Stimulated activated CD4-positive, alpha-beta T cell treated with anti-CD3 and anti-CD28 coated beads, TNF-alpha, amount 100 ng/mL, for 48 hours (primary cell): ENCODE measurements at places on chromosomes 16 and 17.

DNA sequence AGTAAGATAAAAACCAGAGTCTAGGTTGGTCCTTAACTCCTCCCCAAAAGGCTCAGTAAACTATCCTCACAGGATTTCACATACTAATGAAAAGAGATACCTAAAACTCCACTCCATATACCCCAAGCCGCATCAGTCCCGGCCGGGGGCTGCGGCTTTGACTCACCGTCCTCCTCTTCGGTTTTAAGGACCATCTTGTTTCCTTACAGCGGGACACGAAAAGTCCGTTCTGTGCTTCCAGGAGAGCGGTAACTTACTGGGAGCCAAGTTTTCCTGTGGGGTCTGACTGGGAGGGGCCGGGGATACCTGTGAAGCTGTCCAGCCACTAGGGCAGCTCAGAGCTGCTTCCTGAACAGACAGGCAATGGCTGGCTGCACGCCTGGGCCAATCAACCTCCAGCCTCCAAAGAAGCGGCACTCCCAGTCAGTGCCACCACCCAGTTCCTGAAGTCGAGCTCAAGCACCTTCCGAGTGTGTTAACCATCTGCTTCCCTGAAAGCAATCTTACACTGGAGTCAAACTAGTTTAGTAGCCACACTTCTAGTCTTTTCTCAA is 45.5 kb downstream of the CYTH1 start:
- DNase-seq = no peak

DNA sequence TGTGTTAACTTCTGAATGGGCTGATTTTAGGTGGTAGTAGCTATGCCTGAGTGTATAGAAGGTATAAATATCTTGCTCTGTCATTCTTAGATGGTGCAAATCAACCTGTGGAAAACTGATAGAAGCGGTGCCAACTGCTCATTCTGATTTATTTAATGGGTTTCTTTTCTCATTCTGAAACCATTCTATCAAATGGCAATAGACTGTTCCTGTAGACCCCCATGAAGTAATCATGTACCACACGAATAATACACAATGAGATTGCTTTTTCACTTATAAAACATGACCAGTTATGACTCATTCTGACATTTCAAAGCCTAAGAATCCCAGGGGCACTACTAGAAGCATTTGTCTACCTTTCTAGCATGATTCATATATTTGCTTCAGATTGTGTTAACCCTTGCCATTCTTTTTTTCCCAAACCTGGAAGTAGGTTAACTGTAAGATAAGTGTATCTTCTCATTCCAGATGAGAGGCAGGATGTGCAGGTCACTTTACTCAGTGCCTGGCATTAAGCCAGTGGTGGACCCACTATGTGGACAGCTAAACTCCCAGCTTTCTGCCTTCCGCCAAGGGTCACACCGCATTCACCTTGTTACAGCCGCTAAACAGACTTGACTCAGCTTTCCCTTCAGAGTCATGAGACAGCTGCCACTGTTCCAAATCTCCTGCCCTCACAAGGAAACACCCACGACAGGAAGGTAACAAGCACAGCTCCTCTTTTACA is 16.4 kb upstream of the SLC16A11 start:
- peak; percentile 48 for DNase-seq

DNA sequence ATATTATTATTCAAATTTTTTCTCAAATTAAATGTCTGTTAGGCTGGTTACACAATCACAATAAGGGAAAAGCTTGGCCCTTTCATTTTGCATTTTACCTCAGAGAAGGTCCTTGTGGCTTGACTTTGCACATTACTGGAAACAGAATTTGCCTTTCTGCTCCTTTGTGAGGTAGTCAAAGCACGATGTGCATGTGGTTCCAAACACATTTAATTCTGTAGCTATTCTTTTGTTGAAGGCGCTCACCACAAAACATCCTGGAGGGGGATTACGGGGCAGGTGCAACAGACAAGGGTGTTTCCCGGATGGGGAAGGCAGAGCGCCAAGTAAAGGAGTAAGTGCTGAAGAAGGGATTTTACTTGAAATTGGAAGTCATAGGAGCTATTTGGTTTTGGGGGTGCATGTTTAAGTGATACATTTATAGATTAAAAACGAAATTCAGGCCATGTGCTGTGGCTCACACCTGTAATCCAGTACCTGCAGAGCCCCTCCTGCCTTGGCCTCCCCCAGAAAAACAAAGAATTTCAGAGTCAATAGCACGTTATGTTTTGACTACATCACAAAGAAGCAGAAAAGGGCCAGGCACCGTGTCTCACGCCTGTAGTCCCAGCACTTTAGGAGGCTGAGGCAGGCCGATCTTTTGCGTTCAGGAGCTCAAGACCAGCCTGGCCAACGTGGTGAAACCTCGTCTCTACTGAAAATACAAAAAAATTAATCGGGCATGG is 31.2 kb upstream of the TENT4B start:
- peak; percentile 12 for DNase-seq

GRCh38 chr16:154217-155030 is 2.0 kb downstream of the HBZ start:
- no peak for DNase-seq

- DNase-seq = peak; percentile 77
Measured at GRCh38 chr17:44218344-44219107, 949 bp downstream of the UBTF start.

DNA sequence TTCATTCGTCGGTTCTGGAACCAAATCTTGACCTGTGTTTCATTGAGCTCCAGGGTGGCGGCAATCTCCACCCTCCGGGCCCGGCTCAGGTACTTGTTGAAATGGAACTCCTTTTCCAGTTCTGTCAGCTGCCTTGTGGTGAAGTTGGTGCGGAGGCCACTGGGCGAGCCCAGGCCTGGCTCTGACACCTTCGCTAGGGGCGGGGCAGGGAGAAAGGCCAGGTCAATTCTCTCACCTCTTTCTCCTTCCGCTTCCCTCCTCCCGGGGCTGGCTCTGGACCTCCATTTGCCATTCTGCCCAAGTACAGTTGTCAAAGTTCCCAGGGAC is 1.2 kb downstream of the HOXB1 start:
- no peak for DNase-seq

DNA sequence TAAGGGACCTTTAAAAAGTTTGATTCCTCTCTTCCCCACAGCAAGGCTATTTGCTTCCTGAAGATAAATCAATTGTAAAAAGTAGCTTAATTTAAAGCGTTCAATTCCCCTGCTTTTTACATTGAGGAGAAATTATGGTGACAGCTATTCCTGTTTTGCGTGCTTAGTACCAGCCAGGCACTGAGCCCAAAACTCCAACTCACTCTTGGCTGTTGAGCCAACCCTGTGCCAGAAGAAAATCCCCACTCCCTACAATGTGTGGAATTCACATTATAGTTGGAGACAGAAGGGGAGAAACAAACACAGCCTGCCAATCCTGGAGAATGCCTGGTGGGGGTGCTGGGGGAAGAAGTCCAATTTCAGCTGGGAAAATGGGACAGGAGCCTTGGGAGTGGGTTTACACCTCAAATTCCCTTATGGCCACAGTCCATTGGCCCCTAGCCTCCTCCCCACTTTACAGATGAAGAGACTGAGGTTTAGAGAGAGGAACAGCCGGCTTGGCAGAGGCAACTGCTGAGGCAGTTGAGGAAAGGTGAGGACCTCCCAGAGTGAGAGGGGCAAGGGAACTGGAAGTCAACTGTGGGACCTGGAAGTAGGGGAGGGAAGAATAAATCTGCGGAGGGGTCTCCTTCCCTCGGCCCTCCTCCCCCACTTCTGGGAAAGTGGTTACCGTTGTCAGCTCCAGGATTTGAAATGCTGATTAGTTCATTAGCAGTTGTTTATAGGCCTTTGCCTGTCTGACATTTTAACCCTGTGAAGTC is 26.1 kb downstream of the CDH1 start:
- DNase-seq = no peak

DNA sequence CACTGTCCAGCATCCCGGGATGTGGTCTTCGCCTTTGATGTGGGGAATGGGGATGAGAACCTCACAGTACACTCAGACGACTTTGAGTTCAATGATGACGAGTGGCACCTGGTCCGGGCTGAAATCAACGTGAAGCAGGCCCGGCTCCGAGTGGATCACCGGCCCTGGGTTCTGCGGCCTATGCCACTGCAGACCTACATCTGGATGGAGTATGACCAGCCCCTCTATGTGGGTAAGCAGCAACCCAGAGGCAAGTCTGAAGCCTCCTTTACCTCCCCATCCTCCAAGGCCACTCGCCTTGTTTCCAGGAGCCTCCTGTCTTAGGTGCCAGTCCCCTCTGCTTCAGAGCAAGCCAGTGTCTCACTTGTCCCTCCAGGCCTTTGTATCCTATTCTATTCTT is 10.2 kb downstream of the CNTNAP1 start:
- DNase-seq = no peak

GRCh38 chr16:89261691-89262563 is 44.4 kb downstream of the ZNF778 start:
- no peak for DNase-seq

GRCh38 chr17:15967706-15968399 is 22.9 kb downstream of the ADORA2B start:
- DNase-seq = no peak

- DNase-seq = no peak
Measured at GRCh38 chr16:79986352-79986751, 385.8 kb upstream of the MAF start.

DNA sequence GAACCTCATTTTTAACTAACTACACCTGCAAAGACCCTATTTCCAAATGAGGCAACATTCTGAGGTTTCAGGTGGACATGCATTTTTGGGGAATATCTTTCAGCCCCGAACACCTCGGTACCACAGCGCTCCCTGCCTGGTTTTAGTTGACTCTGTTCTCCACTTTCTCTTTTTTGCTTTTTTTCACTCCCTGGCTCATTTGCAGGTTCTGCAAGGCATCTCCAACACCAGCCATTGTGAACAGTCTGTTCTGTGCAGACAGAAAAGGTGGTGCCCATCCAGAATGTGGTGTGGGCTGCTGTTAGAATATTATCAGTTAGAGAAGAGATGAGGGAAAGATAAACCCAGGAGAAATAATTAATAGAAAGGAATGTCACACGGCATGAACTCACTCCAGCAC is 32.5 kb upstream of the ZCCHC14 start:
- no peak for DNase-seq

DNA sequence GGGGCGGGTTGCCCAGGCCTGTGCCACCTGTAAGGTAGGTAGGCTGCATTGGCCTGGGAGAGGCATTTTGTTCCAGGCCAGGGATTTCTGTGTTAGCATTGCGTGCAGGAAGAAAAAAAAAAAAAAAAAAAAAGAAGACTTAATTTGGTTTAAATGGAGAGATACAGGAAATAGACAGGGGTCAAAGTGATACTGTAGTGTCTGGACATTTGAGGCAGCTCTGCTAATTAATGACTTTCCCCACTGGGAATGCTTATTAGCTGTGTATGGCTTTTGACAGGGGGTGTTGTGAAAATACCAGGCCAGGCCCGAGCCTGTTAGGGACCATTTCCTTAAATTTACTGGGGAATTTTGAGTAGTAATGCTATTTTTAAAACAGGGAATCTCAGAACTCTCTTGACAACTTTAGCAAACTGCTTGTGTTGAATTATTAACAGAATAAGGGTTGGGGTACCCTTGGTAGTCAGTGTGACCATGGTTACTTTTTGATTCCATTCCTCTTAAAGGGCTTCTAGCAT is 1.0 kb downstream of the MAP2K4 start:
- no peak for DNase-seq

DNA sequence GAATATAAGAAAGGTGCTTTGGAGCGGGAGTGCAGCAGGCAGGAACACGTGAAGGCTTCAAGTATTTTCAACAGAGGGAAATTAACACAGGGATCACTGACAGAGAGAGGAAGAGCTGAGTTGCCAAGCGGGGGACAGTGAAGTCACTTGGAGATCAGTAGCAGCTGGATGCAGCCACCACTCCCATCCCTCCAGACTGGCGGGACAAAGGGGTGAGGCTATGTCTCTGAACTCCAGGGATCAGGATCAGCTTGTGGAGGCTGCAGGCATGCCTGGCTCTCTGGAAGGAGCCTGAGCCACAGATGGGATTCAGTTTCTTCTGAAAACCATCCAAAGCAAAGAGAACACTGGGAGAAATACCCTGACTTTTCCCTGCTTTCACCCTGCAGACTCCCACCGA is 113.7 kb upstream of the IRX3 start:
- DNase-seq = no peak

DNA sequence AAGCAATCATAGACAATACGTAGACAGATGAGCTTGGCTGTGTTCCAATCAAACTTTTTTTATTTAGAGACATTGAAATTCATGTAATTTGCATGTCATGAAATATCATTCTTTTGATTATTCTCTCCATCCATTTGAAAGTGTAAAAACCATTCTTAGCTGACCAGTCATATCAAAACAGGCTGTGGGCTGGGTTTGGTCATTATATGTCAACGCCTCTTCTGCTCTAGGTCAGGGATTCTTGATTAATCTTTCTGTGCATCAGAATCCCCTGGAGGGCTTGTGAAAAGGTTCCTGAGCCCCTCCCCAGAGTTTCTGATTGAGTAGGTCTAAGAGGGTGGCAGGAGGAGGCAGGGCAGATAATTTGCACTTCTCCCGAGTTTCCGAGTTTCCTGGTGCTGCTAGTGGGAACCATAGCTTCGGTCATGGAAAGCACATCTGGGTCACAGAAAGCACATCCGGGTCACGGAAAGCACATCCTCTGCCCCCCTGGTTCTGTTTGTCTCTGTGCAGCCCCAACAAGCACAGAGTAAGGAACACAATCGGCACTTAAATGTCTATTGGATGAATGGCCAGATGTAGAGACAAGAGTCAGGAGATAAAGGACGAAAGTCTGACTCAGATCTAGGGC is 16.4 kb downstream of the PIMREG start:
- DNase-seq = no peak

GRCh38 chr17:34670618-34671017 is 91.2 kb downstream of the TMEM132E start:
- no peak for DNase-seq

DNA sequence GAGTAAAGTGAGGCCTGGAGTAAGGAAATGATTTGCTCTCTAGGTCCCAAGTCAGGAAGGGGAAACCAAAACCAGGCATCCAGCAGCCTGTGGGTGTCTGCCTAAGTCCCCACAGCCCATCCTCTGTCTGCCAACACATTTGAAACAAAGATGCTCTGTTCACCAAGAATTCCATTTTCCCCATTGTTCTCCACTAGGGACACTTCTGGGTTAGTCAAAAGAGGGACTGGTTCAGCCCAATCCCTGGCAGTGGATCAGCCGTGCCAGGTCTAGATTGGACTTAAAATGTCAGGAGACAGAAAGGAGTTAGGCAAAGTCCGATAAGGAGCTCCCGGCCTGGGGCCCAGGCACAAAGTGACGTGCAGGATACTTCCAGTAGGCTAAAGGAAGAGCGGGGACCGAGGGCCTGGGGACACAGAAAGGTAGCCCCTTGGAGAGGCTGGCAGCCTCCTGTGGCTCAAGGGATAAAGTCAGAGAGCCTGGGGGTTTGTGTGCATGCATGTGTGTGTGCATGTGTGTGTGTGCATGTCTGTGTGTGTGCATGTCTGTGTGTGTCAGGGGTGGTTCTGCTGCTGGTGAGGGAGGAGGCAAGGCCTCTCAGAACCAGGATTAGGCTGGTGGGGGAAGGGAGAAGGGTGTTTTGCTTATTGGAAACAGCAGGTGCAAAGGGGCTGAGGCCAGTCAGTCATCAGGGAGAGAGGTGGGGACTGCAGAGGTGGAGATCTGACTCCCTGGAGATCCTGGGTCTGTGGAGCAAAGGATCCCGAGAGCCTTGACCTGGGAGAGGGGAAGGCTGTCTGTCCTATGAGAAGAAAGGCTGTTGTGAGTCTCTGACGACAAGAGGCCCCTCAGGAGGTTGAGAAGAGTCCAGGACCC is 41.7 kb upstream of the IL34 start:
- no peak for DNase-seq
